ENCODE measurements at places on chromosomes 2 and 18. TPM values are rescaled to one million over a fixed set of nuclear protein-coding genes. Genes with fewer than 3 reads are reported as not detected.

Gene ITGA4
- polyA plus RNA-seq: 32.0 TPM

Gene MOGAT1
- polyA plus RNA-seq: not detected

Gene KCNG3
- 0.86 TPM for polyA plus RNA-seq

Gene SULT1C4
- polyA plus RNA-seq: 52.5 TPM

Gene CCDC178
- polyA plus RNA-seq: 1.4 TPM

Gene DNAH6
- 2.2 TPM for polyA plus RNA-seq

Gene CIDEA
- polyA plus RNA-seq: not detected

Gene CAVIN2
- polyA plus RNA-seq: 35.2 TPM

Gene ZNF385B
- polyA plus RNA-seq: 11.5 TPM

DNA sequence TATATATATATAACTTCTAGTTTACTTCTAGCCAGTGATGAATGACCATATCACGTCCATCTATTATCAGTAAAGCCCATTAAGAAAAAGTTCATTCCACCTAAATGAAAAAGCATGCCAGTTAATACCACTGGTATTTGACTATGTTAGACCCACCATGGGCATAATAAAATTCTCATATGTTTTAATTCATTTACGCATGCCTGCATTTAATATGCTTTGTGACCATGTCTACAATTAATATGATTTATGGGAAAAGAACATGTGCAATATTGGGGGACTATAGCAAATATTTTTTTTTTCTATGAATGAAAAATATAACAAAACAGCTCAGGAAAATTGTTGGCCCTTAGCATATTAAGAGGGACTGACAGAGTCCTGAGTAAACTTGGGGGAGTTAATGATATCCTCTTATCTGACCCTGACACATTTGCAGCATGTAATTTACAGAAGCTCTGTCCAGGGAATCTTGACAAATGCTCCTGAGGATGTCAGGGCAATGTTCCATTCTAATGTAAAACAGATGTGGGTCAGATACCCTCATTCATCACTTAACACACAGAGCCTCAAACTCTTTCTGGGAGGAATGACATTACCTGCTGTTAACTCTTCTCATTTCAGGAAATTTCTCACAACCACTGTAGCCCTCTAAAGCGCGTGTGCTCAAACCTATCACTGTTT lies 90.6 kb downstream of the PAX3 start:
- no peak for DNase-seq

- no peak for DNase-seq
These were observed 24.9 kb upstream of the TTR start for GRCh38 chr18:31566576-31567306.

GRCh38 chr2:88735853-88736252 lies 44.4 kb downstream of the RPIA start:
- no peak for DNase-seq

- no peak for DNase-seq
These were observed 251.8 kb upstream of the DDX18 start for GRCh38 chr2:117562654-117563053.

GRCh38 chr2:105410554-105410953 lies 11.7 kb upstream of the FHL2 start:
- no peak for DNase-seq

- no peak for DNase-seq
These were observed 91.7 kb upstream of the RMDN2 start for GRCh38 chr2:37833423-37833822.

- peak; percentile 29 for DNase-seq
These were observed 28.0 kb downstream of the GCG start for GRCh38 chr2:162123806-162124758.

DNA sequence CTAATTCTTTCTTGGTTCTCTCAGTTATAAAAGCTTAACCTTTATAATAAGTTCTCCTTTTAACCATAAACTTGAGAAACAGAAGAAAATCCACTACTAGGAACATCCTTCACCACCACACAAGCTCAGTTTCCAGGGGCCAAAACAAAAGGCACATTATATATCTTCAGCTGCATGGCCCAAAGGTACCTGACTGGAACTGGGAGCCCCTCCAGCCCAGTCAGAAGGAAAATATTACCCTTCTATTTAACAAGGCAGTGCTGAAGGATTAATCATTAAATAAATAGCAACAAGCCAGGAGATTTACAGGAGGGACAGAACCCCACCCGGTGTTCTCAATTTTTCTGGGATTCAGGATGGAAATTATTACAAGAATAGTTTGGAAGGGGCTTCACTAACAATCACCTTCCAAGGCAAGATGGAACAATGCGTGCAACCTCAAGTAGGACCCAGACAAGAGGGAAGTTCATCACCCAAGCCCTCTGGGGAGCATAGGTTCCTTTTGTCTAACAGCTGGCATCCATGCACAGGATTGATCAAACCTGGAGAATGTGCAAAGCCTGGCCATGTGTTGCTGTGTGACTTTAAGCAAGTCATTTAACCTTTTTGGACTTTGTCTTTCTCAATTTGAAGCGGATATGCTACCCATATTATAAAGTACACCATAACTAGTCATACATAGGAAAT lies 159.6 kb upstream of the SETBP1 start:
- DNase-seq: no peak

GRCh38 chr2:74333175-74333574 lies 10.0 kb downstream of the SLC4A5 start:
- DNase-seq: no peak

GRCh38 chr2:62713837-62714236 lies 8.3 kb downstream of the EHBP1 start:
- DNase-seq: no peak

GRCh38 chr2:216229277-216229914 lies 120.2 kb downstream of the XRCC5 start:
- DNase-seq: no peak

DNA sequence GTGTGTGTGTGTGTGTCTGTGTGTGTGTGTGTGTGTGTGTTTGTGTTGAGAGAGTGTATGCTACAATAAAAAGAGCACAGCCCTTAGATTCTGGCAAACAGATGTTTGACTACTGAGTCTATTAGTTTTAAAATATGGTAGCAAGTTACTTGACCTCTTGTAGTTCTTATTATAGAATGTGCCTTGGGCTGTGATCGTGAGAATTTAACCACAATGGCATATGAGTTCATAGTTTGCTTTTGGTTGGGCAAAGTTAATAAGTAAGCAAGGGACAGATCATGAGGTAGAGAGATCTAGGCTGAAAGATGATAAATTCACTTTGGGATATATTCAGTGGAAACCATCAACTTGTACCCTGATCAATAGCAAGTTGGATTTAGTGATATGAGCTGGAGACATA lies 334.3 kb upstream of the VWC2L start:
- DNase-seq: no peak

GRCh38 chr2:241381872-241382271 lies 25.8 kb downstream of the FARP2 start:
- DNase-seq: no peak

DNA sequence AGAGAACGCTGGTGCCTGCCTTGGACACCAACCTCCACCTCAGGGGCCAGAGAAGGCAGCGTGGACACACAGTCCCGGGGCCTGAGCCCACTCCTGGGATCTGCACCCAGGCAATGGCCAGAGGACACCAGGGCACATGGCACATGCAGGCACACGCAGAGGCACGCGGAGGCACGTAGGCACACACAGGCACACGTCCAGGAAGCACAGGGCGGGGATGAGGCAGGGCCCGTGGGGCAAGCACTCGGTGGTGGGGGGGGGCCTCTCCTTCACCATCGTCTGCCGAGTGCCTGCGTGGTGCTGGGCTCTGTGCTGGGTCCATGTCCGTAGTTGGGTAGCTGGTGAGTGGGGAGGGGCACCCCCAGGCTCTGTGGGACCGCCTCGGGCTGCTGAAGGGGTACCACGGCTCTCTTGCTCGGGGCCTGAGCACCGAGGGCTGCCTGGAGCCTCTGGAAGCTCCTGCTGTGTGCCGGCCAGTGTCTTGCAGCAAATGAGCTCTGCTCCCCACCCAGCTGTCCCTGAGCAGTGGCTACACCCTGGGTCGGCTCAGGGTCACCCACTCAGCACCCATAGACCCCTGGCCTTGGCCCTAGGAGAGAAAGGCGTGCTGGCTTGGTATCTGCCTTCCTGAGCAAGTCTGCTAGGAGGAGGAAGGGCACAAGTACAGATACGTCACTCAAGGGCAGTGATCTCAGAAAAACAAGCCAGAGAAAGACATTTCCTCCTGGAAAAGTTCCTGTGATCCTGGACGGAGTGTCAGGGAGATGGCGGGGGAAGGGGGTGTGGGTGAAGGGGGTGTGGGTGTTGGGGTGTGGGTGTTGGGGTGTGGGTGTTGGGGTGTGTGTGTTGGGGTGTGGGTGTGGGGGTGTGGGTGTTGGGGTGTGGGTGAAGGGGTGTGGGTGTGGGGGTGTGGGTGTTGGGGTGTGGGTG lies 26.4 kb downstream of the RTP5 start:
- DNase-seq: no peak

GRCh38 chr2:25145803-25146202 lies 22.6 kb downstream of the POMC start:
- DNase-seq: no peak

GRCh38 chr2:101064505-101064867 lies 62.4 kb downstream of the RPL31 start:
- DNase-seq: no peak

- no peak for DNase-seq
These were observed 1.5 kb downstream of the GPC1 start for GRCh38 chr2:240436683-240437550.

DNA sequence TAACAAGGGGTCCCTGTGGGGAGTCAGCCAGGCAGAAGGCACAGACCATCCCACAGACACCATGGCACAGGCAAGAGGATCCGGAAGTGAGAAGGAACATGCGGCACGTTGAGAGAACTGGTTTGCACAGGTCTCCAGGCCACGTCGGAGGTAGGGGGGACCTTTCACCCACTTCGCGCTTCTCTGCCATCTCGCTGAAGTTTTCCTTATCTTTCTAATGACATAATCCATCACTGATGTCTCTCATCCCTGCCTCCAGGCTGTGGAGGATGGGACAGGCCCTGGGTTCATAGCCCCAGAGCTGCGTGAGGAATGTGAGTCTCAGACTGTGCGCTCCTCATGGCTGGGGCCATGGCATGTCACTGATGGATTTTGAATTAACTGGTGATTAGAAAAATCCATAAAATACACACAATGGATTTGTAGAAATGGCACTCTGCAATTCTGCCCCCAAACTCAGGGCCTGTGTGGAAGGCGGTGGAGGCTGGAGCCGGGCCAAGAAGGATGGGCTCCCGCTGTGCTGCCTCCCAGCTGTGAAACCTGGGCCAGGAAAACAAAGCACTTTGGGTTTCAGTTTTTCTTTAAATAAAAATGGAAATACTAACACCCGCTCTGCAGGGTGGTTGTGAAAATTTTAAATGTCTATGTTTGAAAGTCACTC lies 113.3 kb upstream of the ALKAL2 start:
- no peak for DNase-seq

- DNase-seq: no peak
These were observed 255.9 kb downstream of the TXNL1 start for GRCh38 chr18:56382541-56382940.

GRCh38 chr18:13455960-13456481 lies 237.5 kb downstream of the LDLRAD4 start:
- no peak for DNase-seq

Measured in left renal cortex interstitium (tissue), 4 donors.